Stimulated activated CD8-positive, alpha-beta memory T cell treated with anti-CD3 and anti-CD28 coated beads, Interleukin-4, amount 100 ng/mL, for 48 hours (primary cell): ENCODE measurements at places on chromosomes 16 and 17.

DNA sequence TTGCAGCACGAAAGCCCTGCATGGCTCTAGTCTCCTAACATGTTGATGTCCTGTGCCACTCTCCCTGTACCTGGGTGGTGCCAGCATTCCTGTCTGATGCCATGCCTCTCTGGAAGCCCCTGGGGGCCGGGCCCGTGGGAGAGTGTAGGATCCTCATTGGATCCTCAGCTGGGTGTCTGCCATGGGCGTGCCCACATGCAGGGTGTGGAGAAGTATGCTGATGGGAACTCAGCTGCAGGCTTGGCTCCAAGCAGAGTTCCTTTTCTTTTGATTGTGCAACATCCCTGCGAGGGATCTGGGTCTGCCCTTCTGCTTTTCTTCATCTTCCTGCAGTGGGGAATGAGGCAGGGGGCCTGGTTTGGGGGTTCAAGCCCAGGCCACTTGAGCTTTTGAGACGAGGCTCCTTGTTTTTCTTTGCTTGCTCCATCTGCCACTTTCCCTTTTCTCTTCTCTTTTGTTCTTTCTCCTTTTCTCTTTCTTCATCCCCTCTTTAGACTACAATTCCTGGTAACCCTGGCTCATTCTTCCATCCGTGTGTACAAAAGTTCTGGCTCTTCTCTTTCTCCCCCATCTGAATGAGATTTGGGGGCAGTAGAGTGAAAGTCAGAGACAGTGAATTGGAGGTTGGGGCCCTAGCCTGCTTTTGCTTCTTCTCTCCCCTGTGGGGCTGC is 32.9 kb downstream of the KSR1 start:
- no peak for DNase-seq

- DNase-seq: no peak
Measured at GRCh38 chr17:30782206-30782605, 42.3 kb downstream of the CRLF3 start.

GRCh38 chr17:5951912-5952311 is 118.3 kb upstream of the WSCD1 start:
- no peak for DNase-seq

GRCh38 chr17:67386965-67387551 is 10.0 kb downstream of the PITPNC1 start:
- DNase-seq: peak; percentile 90

GRCh38 chr17:66468241-66469087 is 166.1 kb downstream of the PRKCA start:
- DNase-seq: no peak

GRCh38 chr17:57256708-57257112 is 387 bp downstream of the MSI2 start:
- peak; percentile 60 for DNase-seq

DNA sequence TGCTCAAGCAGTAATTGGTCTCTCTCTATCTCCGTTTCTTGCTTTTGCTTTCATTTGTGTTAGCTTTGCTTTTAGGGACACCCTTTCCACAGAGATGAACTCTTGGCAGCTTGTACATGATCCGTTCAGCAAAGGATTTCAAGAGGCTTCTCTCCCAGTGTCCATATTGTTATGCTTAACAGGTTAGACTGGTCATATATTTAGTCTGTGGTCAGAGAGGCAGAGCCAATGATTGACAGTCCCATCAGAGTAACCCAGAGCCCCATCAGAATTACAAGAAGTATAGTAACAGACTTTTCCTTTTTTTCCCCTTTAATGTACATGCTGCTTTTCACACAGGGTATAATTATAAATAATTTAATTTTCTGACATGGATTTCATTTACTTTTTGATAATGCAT is 34.4 kb downstream of the GDPD1 start:
- no peak for DNase-seq

GRCh38 chr17:63075969-63076368 is 109.9 kb downstream of the TANC2 start:
- DNase-seq: no peak

DNA sequence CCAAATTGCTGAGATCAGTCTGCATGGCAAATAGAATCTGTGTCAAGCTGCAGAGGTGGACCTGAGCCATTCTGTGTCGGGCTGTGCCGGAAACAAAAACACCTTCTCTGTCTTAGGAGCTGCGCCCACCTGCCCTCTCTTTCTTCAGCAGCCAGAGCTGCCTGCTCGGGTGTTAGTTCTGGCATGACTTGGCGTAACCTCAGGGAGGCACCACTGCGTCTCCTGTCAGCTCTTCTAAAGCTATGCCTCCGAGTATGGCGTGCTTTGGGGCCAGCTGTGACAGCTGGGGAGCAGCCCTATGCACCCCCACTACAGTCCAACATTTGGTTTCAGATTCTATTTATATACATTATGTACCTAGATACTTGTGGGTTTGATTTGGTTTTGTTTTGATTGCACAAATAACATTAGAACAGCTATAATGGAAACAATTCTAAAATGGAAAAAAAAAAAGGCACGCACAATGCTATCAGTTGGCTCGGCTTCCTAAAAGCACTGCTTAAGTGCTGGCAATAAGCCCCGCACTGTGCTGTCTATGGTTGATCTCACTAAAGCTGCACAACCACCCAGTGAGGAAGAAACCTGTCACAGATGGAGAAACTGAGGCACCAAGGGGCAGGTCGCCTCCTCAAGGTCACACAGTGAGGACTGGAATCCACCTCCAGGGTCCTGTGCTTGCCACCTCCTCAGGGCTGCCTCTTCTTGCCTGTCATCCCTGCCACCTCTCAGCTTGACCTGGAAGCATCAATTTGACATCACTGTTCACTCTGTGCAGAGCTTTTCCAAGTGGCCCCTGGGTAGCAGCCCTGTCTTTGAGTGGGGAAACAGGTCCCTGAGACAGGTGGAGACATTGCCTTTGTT is 18.7 kb upstream of the ADGRG1 start:
- peak; percentile 86 for DNase-seq

- DNase-seq: no peak
Measured at GRCh38 chr17:17462048-17462824, 14.6 kb upstream of the MED9 start.

DNA sequence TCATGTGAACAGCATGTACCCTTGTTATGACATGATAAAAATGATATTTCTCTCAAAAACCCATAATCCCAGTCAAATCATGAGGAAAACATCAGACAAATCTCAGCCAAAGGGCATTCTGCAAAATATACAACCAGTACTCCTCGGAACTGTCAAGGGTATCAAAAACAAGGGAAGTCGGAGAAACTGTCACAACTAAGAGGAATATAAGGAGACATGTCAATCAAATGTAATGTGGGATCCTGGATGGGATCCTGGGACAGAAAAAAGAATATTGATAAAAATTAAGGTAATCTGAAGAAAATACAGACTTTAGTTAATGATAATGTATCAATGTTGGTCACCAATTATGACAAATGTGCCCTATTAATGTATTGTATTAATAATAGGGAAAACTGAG is 15.6 kb upstream of the CDYL2 start:
- DNase-seq: no peak

DNA sequence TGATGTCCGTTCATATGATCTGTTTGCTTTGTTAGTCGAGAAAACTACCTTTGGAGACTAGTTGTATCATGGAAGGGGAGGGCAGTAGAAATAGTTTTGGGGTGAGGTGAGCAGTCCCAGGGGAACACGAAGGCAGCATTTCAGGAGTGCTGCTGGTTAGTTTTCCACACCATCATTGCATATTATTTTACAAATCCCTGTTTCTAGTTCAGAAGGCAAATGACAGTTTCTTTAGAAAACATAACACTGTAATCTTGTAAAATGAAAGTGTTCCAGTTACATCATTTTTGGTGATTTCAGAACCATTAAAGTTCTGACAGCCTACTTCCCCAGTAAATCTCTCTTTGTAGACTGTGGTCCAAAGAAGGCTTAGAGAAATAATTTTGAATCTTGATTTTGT is 25.4 kb downstream of the BANP start:
- no peak for DNase-seq

GRCh38 chr17:53687324-53687723 is 135.4 kb upstream of the KIF2B start:
- no peak for DNase-seq

DNA sequence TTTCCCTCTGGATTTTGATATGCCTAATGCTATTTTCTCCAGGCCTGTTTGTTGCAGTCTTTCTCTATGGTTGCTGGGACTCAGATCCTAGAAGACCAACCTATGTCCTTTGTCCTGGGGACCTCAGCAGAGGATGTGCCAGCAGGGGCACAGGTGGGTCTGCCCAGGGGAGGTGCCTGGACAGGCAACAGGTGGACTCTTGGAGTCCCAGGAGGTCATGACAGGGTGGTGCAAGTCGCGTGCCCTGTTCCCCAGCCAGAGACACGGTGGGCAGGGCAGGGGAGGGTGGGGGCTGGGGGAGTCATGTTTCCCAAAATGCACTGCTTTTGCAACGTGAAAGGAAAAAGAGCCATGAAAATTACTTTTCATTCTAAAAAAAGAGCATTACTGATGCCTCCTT is 26.3 kb upstream of the PLLP start:
- peak; percentile 11 for DNase-seq

- no peak for DNase-seq
Measured at GRCh38 chr16:78209951-78210661, 110.7 kb downstream of the WWOX start.

DNA sequence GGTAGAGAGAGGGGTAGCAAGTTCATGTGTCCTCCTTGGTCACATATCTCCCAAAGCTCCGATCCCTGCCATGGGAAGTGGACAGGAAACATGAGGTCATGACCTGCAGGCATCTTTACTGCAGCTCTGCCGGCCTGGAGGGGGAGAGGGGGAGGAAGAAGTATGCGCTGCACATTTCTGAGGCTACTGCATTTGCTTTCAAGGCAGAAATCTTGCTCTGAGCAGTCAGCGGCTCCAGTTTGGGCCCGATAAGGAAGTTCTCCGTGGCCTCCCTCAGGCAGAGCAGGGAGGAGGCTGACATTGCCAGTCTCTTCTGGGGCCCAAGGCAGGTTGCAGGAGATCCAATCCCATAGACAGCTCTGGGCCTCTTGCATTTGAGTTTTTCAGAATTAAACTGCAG is 1.5 kb upstream of the NHERF1 start:
- DNase-seq: no peak

GRCh38 chr17:64145375-64145750 is 15.4 kb upstream of the ERN1 start:
- no peak for DNase-seq

DNA sequence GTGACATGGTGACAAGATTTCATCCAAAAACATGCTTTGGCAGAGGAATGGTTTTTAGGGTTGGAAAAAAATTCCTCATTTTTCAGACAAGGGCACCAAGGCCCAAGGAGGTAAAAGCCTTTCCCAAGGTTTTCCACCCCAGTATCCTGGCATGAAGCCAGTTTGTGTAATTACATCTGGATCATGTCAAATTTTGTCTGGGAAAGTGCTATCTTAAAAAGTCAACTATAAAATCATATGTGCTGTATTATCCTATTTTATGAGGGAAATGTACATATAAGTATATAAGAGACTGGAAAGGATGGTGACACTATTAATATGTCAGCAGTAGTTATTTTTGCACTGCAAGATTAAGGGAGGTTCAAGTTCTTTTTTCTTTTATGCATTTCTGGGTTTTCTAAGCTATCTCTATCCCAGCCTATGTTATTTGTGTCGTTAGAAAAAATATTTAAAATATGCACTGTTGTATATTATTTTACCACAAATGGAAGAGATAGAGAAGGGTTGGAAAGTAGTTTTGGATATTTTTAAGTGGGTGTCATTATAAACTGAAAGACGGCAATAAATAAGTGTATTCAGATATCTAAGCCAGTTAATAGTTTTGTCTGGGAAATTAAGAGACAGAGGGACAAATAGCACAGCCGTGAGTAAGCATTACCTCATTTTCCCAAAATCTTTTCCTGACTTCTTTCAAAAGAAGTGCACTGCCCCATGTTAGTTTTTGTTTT is 13.5 kb upstream of the FBXO47 start:
- DNase-seq: no peak

- DNase-seq: no peak
Measured at GRCh38 chr16:66003201-66003600, 363.3 kb upstream of the CDH5 start.

DNA sequence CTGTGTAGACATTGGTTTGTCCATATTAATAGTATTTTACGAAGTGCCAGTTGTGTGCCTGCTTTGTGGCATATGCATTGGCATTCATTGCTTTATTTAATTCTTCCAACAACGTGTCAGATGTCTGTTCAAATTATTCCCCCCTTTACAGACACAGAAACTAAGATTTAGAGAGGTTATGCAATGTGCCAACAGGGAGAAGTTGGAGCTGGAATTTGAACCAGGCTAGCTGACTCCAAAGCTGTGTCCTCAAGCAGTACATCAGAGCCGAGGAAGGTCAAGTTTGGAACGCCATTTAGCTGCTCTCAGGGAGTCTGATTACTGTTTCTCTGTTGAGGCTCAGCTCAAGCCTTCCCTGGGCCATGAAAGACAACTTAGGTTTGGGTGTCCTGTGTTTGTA is 232.3 kb downstream of the WWOX start:
- no peak for DNase-seq

- DNase-seq: no peak
Measured at GRCh38 chr16:85750827-85751697, at the start of gene C16orf74. Gene C16orf74 (minus strand): TSS chr16:85751096. CDS start chr16:85735217, 15,879 bp downstream.

DNA sequence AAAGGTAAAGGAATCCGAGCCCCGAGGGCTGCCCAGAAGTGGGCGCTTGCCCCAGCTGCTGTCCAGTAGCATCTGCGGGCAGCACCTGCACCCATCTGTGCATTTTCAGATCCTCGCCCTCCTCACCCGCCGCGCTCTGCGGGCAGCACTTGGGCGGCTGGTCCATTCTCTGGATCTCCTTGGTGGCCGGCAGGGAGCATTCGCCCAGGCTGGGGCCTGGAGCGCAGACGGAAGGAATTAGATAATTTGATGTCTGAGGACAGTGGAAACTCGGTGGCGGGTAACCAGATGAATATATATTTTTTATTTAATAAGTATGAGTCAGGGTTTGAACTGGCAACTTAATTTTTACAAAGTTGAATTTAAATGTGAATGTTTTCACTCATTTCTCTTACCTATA is 88.5 kb downstream of the NPIPB11 start:
- DNase-seq: no peak

DNA sequence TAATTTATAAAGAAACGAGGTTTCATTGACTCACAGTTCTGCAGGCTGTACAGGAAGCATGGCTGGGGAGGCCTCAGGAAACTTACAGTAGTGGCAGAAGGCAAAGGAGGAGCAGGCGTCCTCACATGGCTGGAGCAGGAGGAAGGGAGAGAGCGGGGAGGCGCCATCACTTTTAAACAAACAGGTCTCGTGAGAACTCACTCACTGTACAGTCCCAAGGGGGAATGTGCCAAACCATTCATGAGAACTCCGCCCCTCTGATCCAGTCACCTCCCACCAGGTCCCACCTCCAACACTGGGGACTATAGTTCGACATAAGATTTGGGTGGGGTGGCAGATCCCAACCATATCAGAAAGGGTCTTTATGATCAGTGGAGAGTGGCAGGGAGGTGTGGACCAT is 392.4 kb upstream of the TNRC6C start:
- DNase-seq: no peak
